ENCODE measurements at places on chromosomes 4 and X.

- no peak for DNase-seq
Measured at GRCh38 chr4:22416403-22416802, 99.5 kb downstream of the ADGRA3 start.

DNA sequence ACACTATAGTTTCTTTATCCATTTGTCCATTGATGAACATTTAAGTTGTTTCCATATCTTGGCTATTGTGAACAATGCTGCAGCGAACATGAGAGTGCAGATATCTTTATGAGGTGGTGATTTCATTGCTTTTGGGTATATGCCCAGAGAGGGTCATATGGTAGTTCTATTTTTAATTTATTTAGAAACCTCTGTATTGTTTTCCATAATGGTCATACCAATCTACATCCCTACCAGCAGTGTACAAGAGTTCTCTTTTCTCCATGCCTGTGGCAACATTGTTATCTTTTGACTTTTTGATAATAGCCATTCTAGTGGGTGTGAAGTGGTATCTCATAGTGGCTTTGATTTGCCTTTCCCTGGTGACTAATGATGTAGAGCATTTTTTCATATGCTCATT, 48.8 kb downstream of the EDA start:
- DNase-seq, result no peak

GRCh38 chr4:186728631-186729271, 5.1 kb upstream of the FAT1 start:
- no peak for DNase-seq

DNA sequence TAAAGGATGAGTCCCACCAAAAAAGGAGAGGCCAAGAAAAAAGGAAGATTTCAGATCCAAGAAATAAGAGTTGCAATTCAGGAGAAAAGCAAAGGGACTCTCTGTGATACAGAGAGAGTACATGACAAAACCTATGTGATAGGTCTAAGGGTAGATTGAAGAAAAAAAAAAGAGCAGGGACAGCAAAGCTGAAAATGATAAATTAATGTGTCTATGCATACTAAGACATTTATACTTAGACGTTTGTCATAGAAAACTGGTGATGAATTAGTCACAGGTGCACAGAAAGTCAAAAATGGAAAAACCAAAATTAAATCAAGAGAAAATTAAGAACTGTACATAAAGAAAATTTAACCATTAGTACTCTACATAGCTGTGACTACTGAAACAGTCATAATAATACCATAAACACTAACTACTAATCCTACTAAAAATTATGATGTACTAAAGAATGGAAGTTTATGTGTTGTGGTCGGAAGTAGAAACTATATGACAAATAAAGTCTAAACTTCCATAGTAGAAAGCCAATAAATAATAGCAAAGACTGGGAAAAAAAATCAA, 9.9 kb downstream of the CENPC start:
- no peak for DNase-seq

DNA sequence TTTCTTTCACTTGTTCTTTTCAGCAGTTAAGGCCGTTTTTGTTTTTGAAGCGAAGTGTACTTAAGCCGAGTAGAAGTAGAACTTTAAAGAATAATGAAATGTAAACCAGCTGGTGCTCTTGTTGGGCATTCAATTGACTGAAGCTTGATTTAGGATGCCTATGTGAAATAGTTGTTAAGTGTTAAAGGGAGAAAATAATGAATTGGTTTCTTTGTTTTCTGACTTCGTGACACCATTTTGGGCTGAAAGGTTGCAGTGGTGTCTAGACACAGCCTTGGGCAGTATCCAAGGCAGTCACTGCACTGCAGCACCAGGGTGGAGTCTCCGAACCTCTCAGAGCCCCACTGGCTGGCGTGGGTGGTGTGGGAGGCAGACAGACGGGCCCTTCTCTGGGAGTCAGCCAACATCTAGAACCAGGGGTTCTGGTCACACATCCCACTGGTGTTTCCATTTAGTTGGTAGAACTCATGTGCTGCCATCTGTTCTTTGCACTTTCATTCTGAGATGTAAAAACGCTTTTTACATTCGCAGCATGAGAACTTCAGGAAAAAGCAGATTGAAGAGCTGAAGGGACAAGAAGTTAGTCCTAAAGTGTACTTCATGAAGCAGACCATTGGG, 3.5 kb downstream of the UCHL1 start:
- DNase-seq, result no peak

GRCh38 chrX:40224658-40225057, 126.9 kb upstream of the BCOR start:
- DNase-seq, result no peak

DNA sequence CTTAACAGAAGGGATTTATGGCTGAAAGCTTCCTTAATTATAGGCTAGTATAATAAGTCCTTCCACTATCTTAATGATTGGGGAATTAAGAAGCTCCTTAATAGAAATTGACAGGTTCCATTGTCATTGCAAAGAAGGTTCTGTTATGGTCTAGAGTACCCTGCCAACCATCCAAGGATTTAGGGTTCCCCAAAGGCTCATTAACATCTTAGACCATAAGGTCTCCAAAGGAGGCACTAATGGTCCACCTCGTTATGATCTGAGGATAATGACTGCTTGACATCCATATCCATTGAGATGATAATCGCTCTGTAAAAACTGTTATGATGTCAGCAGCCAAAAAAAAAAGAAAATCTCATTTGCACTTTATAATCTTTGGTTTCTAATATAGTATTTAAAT, 441.6 kb downstream of the GBA3 start:
- DNase-seq, result no peak

DNA sequence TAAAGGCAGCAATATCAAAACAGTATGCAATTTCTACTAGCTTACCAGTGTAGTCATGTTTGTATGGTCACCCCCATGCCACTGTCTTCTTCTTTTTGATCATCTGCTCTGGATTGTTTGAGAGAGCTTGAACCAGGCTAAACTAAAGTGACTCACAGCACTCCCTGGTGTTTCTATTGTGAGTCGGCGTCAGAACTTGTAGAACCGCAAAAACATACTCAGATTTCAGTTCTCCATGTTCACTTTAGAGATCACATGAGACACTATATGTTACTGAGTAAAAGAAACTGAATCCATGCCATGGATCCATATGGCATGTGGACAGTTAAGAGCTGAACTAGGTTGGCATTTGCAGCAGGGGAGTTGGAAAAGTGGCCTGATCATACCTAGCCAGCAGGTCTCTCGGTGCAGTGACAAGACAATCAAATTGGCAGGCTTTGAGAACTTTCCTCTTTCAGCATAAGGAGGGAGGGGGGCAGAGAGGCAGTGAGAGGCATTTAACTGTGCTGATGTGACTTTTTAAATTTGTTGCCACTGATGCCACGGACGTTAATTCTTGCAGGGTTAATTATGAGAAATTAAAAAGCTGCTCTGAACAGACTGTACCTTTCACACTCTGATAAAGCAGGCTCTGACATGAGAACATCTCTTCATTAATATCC, 88.4 kb downstream of the AFF2 start:
- no peak for DNase-seq

GRCh38 chr4:134540588-134540987, 339.0 kb upstream of the PABPC4L start:
- no peak for DNase-seq

DNA sequence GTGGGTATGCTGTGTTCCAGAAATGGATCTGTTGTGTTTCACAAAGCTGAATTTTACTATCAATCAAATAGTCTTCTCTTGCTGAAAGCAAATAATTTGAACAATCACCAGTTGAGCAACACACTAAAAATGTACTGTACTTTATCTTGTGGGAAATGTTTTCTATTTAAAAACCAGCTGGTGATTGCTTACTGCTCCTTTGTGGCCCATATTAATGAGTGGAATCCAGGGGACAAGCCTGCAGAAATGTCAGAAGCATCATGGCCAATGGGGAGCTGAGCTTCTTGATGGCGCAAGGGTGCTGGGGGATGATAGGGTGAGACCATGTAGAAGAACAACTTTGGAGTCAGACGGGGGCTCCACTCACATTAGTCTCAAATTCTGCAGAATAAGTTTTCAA, 346.2 kb downstream of the ARHGAP10 start:
- no peak for DNase-seq

- no peak for DNase-seq
Measured at GRCh38 chr4:173434231-173434630, 35.3 kb upstream of the SCRG1 start.

- DNase-seq, result no peak
Measured at GRCh38 chrX:78595901-78596502, 63.1 kb downstream of the RTL3 start.

DNA sequence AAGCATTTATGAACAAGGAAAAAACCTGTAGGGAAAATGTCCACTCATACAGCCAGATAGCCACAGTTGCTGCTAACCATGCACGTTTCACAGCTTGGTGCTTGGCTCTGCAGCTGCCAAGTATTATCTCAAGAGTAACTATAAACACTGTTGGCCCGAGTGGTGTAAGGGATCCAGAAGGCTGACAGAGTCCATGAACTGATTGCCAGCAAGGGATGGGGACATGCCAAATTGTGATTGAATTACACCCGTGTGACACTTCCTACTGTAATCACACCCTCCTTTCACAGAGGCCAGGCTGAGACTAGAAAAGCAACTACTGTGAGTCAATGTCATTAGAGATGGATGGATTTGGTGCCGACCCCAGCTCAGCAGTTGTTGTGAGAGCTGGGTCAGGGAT, 223.9 kb upstream of the ANKRD50 start:
- peak; percentile 78 for DNase-seq

GRCh38 chr4:39303871-39304270, 62.3 kb downstream of the RFC1 start:
- DNase-seq, result no peak

DNA sequence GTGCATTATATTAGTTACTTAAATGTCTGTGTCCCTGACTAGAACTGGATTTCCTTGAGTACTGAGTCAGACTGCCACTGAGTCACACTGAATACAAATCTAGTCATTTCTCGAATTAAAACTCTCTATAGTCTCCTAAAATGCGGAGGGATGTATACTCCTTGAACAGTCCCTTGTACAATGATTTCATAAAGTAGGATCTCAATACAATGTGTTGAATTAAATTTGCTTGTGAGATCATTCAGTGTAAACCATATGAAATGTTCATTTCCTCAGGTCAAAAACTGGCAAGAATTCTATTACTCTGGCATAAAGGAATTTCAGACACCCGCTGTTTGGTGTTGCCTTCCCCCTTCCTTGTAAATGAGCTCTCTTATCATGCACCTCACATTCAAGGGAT, 17.5 kb upstream of the FAM241A start:
- no peak for DNase-seq

GRCh38 chr4:152965611-152966010, 29.5 kb downstream of the FHDC1 start:
- no peak for DNase-seq

- DNase-seq, result no peak
Measured at GRCh38 chr4:127610488-127610887, 22.3 kb upstream of the INTU start.

GRCh38 chr4:20682853-20683252, 17.4 kb upstream of the PACRGL start:
- no peak for DNase-seq

- DNase-seq, result no peak
Measured at GRCh38 chrX:771536-771935, 140.9 kb downstream of the SHOX start.

Measured in heart left ventricle (tissue), 16 donors.